NCI-H1417 treated with DMSO at 0.1 percent for 48 hours (cell line): ENCODE measurements at places on chromosomes 16 and 17.

- no peak for DNase-seq
These were observed 40.6 kb upstream of the AQP8 start for GRCh38 chr16:25176136-25176535.

- peak; percentile 68 for DNase-seq
These were observed 59.3 kb downstream of the KLHDC4 start for GRCh38 chr16:87706278-87707000.

- DNase-seq, result no peak
These were observed at the start of gene FSCN2 for GRCh38 chr17:81527591-81528383. Gene FSCN2 (plus strand): TSS chr17:81528377. CDS start chr17:81528532, 155 bp downstream.

- no peak for DNase-seq
These were observed 4.0 kb upstream of the CCDC43 start for GRCh38 chr17:44693609-44694008.

GRCh38 chr17:80061421-80061820, 25.0 kb downstream of the CCDC40 start:
- no peak for DNase-seq

DNA sequence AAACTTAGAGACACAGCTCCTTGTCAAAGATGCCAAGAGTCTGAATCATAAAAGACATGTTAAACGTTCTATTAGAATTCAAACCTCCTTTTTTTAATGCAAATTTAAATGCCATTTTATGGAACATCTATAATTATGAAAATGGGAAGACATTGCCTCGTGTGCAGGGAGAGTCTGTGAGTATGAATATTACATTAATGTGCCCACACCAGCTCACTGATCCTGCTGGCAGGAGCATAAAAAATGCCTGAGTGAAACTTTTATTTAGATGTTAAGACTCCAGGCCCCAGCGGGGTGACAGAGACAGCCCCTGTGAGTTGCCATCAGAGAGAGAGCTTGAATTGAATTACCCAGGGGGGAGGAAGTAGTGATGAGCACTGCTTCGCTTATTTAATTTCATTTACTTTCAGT, 84.8 kb downstream of the SNX11 start:
- DNase-seq, result no peak

DNA sequence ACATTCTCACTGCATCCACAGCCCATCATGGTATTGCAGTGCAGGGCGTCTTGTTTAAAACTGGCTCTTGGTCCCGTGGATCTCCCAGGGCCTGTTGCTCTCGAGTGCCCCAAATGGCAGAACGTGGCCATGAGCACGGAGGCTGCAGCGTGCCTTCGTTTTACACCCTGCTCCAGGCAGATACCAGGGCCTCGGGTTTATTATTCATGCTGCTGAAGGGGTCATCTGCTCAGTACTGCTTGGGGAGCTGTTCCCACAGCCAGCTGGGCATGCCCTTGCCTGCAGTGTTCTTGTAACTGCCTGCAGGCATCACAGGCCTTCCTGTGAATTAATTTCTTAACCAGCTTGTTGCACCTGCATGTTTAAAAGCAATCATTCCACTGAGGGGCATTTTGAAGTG, 129.7 kb upstream of the CHMP6 start:
- DNase-seq, result peak; percentile 77

- DNase-seq, result no peak
These were observed 9.5 kb downstream of the PROCA1 start for GRCh38 chr17:28702026-28702751.

DNA sequence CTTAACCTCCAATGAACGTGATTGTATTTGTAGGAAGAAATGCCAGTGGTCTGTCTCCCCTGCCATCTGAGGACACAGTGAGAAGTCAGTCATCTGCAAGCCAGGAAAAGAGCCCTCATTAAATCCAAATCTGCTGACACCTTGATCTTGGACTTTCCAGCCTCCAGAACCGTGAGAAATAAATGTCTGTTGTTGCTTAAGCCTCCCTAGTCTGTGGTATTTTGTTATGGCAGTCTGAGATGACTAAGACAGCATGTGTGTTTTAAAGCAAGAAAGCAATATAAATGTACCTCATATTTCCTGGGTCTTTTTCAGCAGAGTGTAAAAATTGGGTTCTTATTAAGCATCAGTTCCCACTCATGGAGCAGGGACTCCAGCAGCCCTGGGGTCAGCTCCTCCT, 177.9 kb upstream of the NLRP1 start:
- no peak for DNase-seq
